ENCODE measurements at places on chromosomes 6 and 20. TPM values are rescaled to one million over a fixed set of nuclear protein-coding genes. Genes with fewer than 3 reads are reported as not detected.

Gene SERINC3
- 81.4 TPM for total RNA-seq

Gene PARD6B
- total RNA-seq = 2.6 TPM

Gene ARMH2
- not detected for total RNA-seq

Gene TMEM74B
- total RNA-seq = 3.1 TPM

Gene SIRPB2
- not detected for total RNA-seq

Gene C6orf15
- not detected for total RNA-seq

Gene LIN28B
- total RNA-seq = 1.8 TPM

Gene TOX2
- total RNA-seq = 9.2 TPM

Gene ULBP2
- 4.2 TPM for total RNA-seq

Gene UNC93A
- total RNA-seq = not detected

Gene SNX21
- total RNA-seq = 10.2 TPM

Gene OLIG3
- total RNA-seq = not detected

Gene CCN5
- total RNA-seq = 38.0 TPM

Gene SAMD10
- not detected for total RNA-seq

Gene TMC2
- total RNA-seq = not detected

Gene GTSF1L
- not detected for total RNA-seq

Gene SLC22A23
- 11.2 TPM for total RNA-seq

Gene VSX1
- total RNA-seq = 1.6 TPM

Gene EHMT2
- total RNA-seq = 31.4 TPM

Gene EPB41L2
- 38.8 TPM for total RNA-seq

Gene LY6G6F
- total RNA-seq = not detected

Gene CD40
- total RNA-seq = 4.6 TPM

Gene NMBR
- total RNA-seq = not detected

Gene LY6G6C
- total RNA-seq = not detected

Gene GCLC
- total RNA-seq = 96.1 TPM

Gene PAK5
- total RNA-seq = not detected

Gene RIPK1
- total RNA-seq = 12.7 TPM

Gene SLC32A1
- not detected for total RNA-seq

Gene HTR1B
- total RNA-seq = not detected

Gene TINAG
- not detected for total RNA-seq

Gene ANKRD66
- total RNA-seq = not detected

Gene OR12D1
- not detected for total RNA-seq

Gene NPEPL1
- total RNA-seq = 37.0 TPM

Gene PPARD
- total RNA-seq = 7.1 TPM

Gene ARFGEF3
- total RNA-seq = 0.59 TPM

Gene NFATC2
- 7.5 TPM for total RNA-seq

Gene C6orf58
- total RNA-seq = 0.33 TPM

Gene CST5
- not detected for total RNA-seq

Gene BMP6
- 20.4 TPM for total RNA-seq

Gene MTHFD1L
- total RNA-seq = 39.9 TPM

Gene CDSN
- total RNA-seq = not detected

Gene CDK19
- 5.1 TPM for total RNA-seq

Gene TREML2
- not detected for total RNA-seq

Gene BPIFB1
- not detected for total RNA-seq

Gene PSMG4
- total RNA-seq = 29.8 TPM

Gene NR2E1
- total RNA-seq = 0.03 TPM

Gene DOK5
- not detected for total RNA-seq

Gene TXLNB
- total RNA-seq = not detected

Gene RIPPLY2
- total RNA-seq = 0.84 TPM

Gene TFAP2A
- 16.4 TPM for total RNA-seq

Gene KHDC1
- 3.5 TPM for total RNA-seq

Gene SEC63
- 21.0 TPM for total RNA-seq

Gene RAB44
- 0.06 TPM for total RNA-seq

Gene FILIP1
- total RNA-seq = 0.19 TPM

Gene HDGFL1
- not detected for total RNA-seq

Gene SSTR4
- not detected for total RNA-seq

Gene PERP
- total RNA-seq = 49.6 TPM
